ENCODE measurements at places on chromosomes 3 and 15.

- no peak for DNase-seq
Measured at GRCh38 chr3:32422943-32423342, 31.3 kb downstream of the CMTM7 start.

DNA sequence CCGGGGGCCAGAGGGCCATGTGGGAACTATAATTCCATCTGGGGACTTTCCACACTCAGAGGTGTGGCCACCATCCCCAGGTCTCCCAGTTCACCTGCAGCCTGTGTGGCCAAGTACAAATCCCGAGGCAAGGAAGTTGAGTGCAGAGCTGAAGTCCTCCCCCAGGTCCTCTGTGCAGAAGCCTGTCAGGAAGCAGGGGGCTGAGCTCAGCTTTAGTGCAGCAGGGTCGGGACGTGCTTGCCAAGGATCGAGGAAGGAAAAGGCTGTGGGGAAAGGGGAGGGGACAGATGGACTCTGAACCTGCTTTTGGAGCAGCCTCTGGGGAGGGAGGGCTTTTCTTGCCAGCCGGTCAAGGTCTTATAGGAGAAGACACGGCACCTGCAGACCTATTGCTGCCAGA, 67.7 kb downstream of the CHRNA7 start:
- DNase-seq = no peak

DNA sequence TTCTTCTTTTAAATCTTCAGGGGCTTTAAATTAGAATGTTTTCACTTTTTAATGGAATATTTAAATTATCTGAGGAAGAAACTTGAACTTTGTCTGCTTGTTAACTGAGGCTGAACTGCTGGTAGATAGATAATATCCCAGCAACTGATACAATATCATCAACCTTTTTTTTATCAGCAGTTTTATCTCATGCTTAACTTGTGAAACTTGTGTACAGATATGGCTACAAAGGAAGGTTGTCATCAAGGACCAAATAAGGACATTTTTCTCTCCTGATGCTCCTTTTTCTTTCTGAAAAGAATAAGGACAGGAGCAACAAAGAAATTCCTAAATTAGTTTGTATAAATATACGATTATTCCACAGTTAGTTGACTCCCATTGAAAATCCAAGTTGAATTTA, 66.4 kb upstream of the KBTBD8 start:
- no peak for DNase-seq

DNA sequence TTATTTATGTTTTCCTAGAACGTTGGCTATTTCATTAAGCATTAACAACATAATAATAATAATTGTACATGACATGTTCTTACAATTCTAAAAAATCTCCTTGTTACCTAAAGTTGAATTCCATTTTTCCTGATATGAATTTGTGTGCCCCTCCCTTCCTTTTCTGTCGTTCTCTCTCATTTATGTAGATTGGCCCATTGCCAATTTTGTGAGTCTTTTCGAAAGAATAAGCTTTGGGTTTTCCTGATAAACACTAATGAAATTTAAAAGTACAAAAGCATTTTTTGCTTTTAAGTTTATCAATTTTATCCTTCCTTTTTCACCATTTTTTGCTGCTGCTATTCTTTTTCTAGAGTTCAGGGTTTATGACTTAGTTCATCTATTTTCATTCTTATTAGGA, 44.9 kb downstream of the PRR23E start:
- no peak for DNase-seq

- no peak for DNase-seq
Measured at GRCh38 chr3:172029425-172030098, 9.8 kb upstream of the FNDC3B start.

DNA sequence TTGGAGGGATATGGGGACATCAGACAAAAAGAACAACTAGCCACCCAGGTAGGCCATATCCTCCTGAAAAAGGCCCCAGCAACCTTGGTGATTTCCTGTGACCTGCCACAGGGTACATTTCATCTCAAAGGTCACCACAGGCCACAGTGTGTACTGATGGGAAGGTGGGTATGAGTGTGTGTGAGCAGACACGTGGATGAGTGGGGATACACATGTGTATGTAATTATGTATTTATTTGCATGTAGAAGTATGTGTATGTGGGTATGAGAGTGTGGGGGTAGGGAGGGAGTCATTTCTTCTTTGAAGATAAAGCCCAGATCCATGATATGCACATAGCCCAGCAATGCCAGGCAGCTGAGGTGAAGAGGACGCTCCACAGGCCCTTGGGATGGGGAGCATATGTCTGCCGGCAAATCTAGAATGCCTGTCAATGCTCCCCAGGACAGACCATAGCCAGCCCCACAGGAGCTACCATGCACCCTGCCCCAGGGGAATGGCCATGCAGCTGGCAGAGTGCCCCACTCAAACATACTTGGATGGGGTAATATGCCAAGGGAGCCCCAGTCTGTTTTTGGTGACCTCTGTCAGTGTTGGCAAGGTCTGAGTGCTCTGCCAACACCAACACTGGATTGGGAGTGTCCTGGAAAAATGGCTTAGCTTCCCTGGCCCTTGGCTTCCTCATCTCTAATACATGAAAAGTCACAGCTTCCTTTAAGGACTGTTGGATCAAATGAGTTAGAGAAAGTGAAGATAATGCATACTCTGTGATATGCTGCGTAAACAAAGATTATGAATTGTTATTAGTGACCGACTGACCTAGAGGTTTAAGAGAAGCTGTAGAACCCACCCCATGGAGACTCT, 42.4 kb downstream of the RAB6B start:
- DNase-seq = no peak

GRCh38 chr15:66126456-66126855, 127.1 kb downstream of the MEGF11 start:
- DNase-seq = no peak

- no peak for DNase-seq
Measured at GRCh38 chr3:157285966-157286365, 126.0 kb upstream of the CCNL1 start.

GRCh38 chr3:12413721-12414255, 70.5 kb upstream of the TSEN2 start:
- DNase-seq = no peak

GRCh38 chr3:4986175-4986781, 7.0 kb downstream of the BHLHE40 start:
- DNase-seq = no peak
